Suppressor macrophage treated with lipopolysaccharide for 1 hour (primary cell): ENCODE measurements at places on chromosomes 11 and 22.

GRCh38 chr11:5922749-5923426 is 19.2 kb upstream of the OR56A3 start:
- DNase-seq = peak; percentile 78

DNA sequence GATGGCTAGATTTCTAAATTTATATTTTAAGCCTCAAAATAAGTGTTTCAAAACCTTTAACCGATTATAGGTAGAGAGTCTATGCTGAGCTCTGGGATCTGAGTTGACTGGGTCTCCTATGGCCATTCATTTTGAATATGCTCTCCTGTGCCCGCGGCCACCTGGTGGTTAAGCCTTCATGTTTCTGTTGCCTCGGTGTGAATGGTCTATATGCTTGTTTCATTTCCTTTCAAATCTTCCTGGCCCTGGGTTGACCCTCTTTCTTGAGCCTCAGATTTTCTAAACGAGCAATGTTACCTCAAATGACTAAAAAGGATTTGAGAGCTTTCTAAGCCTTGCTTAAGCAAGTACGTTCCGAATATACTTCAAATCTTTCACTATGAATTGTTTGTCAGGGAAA is 789.4 kb upstream of the KIRREL3 start:
- DNase-seq = peak; percentile 5

DNA sequence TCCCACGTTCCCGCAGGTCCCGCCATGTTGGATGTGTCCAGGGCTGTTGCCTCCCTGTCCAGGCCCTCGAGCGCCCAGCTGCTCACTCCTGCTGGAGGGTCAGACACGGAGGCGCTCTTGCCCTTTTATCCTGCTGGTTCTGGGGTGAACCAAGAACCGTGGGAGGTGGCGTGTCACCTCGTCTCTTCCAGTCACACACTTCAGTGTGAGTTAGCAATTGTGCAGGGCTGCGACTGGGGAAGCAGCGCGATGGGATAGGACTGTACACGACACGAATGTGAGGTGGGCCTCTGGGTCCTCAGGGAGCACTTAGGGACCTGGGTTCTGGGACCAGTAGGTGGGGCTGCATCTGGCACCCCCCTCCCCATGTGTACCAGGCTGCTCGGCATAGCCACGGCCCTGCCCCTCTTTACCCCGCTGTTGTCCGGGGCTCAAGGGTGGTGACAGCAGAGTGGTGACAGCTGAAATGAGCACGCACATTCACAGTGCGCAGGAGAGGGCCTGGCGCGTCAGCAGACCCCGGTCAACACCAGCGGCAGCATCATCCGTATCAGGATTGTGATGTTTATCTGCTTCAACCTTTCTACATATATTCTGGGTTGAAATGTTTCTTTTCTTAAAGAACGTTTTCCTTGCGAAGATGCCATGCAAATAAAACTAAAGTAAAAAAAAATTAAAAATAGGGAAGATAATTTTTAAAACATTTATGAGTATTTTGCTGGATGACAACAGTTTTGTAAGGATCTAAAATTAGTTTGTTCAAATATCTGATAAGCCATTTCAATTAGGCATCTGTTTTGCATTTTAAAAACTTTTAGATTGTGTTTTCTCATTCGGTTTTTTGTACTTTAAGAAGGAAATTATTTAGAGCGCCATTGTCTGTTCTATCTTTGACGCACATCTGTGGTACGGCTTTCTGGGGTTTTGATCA is 210.7 kb downstream of the TBC1D22A start:
- no peak for DNase-seq

- no peak for DNase-seq
Measured at GRCh38 chr22:46962406-46962805, 200.0 kb downstream of the TBC1D22A start.

GRCh38 chr22:46833228-46833627 is 70.8 kb downstream of the TBC1D22A start:
- DNase-seq = peak; percentile 33

DNA sequence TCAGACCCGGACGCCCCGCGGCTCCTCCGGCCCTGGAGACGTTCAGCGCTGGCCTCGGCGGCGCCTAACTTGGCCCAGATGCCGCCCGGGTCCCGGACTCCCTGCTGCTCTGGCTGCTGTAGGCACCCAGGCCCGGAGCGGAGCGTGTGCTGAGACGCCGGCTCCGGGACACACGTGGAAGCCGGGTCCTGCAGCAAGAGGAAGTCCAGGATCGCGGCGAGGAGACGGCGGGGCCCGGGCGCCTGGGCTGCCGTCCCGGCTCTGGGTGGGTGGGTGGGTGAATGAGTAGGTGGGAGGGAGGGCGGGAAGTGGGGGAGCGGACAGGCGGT is 223 bp downstream of the WT1 start:
- peak; percentile 40 for DNase-seq

DNA sequence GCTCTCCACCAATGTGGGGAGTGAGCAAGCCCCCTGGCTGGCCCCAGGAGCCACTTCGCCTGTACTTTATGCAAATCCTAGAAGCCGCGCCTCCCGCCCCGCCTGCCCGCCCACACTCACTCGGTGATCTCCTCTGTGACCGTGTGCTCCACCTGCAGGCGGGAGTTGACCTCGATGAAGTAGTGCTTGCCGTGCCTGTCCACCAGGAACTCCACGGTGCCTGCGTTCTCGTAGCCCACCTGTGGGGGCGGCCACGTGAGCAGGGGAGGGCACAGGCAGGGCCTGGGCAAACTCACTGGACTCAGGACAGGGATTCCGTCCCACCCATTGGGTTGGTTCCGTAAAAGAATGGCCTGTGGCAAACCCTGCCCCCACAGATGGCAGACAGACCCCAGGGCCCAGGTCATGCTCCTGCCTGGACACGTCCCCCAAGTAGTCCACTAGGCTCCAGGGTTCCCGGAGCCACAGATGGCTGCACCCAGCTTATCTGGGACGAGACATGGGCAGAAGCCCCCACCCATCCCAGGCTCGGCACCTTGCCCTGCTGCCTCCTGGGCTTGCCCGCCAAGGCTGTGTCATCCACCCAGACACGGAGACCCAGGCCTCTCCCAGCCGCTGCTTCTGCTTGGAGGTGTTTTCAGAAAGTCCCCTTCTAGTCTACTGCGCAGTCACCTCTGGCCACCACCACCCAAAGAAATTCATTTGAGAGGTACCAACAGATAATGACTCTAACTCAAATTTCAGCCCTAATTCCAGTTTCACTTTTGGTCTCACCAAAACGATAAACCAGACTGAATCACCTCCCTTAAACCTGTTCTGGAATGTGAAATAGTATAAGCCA is 12.1 kb downstream of the LRFN4 start:
- peak; percentile 57 for DNase-seq

- DNase-seq = no peak
Measured at GRCh38 chr11:133474461-133474860, 57.8 kb downstream of the OPCML start.

- DNase-seq = no peak
Measured at GRCh38 chr22:39825661-39826102, 67.9 kb downstream of the ENTHD1 start.

DNA sequence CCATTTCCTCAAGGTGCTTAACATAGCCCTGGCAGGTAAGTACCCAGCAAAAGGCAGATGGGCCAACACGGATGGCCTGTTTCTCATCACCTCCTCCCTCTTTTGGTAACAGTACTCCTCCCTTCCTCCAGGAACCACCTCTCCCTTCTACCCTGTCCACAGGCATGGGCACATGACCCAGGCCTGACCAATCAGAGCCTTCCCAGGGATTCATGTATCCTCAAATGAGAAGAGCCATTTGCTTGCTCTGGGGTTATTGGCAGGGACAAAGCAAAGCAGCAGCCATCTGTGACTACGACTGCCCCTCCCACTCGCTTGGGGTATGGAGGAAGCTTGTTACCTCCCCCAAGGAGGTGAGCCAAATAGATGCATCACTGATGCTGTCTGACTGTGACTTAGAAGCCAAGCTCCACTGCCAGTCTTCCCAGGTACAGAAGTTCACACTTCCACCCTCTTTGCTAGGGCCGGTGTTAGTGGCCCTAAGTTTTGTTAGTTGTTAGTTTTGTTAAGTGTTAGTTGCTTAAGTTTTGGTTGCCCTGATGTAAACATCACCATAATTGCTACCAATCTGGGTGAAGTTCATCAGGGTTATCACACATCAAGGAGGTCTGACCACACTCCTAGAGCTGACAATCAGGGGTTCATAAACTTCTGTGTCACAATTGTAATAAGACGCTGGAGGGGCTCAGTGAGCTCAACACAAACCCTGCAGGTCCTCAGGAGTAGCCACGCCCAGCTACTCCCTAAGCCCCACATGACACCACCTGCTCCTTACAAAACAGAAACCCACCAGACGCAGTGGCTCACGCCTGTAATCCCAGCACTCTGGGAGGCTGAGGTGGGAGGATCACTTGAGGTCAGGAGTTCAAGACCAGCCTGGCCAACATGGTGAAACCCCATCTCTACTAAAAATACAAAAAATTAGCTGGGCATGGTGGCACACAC is 57.3 kb downstream of the ARFGAP3 start:
- no peak for DNase-seq

DNA sequence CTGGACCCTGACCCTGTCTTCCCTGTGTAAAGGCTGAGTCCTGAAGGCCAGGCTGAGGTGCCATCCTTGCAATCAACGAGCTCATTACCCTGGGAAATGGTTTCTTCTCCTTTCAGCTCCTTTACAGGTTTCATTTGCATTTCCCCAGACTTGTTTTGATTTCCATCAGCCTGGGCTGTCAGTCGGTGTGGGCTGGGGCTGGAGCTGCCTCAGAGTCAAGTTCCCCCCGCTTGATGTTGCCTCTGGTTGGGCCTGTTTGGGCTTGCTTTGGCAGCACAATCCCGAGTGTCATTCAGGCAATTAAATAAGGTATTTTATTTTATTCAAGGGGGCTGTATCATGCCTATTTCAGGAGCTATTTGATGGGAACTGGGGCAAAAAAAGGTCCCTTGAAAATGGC is 424.9 kb downstream of the INSC start:
- no peak for DNase-seq

DNA sequence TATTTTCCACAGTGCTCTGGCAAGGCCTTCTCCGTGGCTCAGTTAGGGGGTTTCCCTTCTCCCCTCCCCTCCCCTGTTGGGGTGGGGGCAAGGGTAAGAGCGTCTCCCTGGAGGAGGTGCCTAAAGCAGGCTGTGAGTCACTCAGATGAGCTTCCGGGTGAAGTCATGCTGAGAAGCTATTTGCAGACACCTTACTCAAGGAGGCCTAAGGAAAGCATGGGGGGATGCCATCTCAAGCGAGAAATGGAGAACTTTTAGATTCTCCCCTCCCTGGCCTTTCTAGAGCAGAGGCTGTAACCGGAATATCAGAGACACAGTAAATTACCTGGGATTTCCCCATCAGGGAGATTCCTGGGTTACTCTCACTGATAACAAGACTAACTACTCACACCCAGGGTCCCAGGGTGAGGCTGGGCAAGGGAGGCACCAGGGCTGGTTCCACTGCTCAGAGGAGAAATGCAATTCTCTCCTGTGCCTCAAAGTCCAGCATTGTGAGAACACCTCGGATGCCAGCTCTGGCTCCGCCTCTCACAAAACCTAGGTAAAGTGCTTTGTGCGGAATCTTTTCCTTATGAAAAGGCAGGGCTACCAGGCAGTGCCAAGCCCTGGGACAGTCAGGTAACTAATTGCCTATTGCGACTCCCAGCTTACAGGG is 123.6 kb downstream of the ABTB2 start:
- peak; percentile 94 for DNase-seq

DNA sequence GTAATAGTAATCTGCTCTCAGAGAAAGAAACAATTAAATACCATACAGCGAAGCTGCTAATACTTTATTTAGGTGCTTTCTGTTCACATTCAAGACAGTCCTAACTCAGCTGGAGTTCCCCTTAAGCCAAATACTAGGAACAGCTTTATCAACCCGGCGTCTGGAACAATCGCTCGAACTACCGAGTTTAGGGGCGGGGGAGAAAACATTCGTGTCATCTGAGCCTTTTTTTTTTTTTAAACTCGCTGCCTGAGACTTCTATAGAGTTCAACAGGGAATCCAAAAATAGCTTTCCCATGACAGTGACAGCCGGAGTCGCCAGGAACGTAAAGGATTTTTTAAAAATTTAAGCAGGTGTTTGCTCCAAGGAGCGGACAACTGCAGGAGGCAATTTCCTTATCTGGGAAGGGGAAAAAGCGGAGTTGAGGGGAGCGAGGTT is 852 bp downstream of the TRAF6 start:
- peak; percentile 76 for DNase-seq

DNA sequence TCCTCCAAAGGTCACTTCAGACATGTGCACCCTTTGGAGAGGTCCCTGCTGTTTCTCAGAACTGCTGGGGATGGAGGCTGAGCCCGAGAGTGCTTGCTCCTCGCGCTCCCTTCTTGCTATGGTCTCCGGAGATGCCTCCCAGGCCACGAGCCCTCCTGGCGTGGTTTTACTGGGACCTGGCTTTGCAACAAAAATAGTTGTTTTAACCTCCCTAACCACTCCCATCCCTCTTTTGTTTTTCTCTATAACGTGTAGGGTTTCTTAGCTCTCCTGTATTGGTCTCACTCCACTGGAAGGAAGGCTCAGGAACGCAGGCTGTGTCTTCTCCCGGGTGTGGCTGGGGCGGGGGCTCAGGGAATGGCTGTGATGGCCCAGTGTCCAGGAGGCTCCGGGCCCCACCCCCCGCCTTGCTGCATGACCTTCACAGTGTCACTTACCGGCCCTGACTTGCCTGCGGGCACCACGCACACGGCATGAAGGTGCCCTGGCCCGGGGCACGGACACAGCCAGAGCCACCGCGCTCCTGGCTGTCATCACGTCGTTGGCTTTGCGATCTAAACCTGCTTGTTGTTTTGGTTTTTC is 5.6 kb downstream of the PTDSS2 start:
- no peak for DNase-seq

- no peak for DNase-seq
Measured at GRCh38 chr11:126134461-126135155, 71.9 kb upstream of the CDON start.

GRCh38 chr11:64718084-64718779 is 4.8 kb downstream of the NRXN2 start:
- DNase-seq = no peak

DNA sequence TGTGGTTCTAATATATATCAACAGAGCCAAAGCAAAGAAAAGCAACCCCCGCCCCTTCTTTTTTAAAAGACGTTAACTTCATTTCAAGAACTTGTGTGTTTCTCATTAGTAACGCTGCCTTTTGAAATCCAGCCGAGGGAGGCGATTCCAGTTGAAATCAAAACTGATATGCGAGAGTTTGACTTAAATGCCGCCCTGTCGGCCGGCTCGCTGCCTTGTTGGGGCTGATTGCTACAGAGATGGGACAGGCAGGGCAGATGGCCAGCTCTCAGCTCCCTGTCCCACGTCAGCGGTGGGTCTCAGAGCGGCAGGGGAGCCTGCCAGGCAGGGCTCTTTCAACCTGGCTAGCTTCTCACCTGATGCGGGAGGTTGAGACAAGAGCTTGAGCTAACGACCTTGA is 51.9 kb upstream of the ALX4 start:
- DNase-seq = no peak
